ENCODE measurements at places on chromosomes 5 and 9.

DNA sequence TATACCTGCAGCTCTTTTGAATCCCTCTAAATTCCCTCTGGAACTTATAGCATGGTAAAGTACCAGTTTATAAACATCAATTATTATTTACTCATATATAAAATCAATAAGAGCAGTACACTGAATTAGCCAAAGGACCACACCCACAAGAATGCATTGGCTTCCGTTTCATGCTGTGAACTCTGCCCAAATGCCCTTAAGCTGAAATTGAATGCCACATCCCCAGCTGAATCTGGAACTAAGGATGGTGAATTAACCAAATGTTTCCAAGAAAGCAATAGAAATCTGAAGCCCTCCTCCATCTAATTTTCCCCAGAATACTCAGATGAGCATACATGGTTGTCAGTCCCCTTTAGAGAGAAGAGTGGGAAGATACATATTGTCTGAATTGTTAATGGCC lies 436.4 kb upstream of the FTMT start:
- no peak for DNase-seq

DNA sequence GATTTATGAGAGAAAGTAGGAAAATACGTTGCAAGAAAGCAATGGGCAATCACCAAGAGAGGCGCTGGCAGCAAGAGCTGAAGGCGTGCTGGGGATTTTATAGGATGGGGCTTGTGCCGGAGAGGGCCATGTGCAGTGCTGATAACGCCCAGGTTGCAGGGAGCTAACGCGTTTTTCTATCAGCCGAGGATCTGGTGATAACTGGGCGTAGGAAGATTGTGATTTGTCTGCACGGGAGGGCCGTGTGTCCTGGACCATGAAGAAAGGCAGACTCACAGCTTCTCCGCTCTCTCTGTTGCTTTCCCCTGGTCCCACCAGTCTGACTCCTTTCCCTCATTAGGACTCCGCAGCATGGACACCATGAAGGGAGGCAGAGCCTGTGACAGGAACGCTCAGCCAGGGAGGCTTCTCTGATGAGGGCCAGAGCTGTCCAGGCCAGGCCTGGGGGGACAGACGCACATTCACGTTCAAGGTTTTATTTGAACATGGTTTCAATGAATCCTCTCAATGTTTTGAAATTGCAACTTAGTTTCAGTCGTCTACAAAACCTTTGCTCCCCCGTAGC lies 11.9 kb upstream of the CACNA1B start:
- no peak for DNase-seq

- DNase-seq = no peak
Measured at GRCh38 chr9:116700882-116701865, 14.1 kb downstream of the TRIM32 start.

GRCh38 chr5:17239953-17240352 lies 22.5 kb downstream of the BASP1 start:
- DNase-seq = no peak

DNA sequence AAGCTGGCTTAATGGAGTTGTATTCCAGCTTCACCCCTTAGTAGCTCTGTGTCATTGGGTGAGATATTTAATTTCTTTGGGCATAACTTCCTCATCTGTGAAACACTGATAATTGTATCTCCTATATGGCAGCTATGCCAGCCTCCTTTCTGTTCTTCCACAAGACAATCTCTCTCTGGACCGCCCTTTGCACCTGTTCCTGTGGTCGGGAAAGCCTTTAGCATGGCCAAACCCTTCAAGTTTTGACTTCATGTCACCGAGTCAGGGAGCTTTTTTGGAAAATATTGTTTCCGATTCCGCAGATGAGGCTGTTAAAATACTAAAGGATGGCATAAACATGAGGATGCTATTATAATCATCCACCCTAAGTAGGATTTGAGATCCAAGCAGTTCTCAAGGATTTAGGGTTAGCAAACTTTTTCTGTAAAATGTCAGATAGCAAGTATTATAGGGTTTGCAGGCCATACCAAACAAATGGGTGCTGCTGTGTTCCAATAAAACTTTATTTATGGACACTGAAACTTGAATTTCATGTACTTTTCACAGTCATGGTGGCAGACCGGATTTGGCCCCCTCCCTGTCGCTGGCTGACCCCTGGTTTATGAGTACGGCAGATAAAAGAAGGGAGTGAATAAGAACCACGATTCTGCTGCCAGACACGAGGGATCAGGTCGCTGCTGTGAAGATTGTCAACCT lies 695 bp upstream of the NDFIP1 start:
- DNase-seq = no peak

GRCh38 chr9:106077731-106078130 lies 383.4 kb downstream of the TMEM38B start:
- no peak for DNase-seq

DNA sequence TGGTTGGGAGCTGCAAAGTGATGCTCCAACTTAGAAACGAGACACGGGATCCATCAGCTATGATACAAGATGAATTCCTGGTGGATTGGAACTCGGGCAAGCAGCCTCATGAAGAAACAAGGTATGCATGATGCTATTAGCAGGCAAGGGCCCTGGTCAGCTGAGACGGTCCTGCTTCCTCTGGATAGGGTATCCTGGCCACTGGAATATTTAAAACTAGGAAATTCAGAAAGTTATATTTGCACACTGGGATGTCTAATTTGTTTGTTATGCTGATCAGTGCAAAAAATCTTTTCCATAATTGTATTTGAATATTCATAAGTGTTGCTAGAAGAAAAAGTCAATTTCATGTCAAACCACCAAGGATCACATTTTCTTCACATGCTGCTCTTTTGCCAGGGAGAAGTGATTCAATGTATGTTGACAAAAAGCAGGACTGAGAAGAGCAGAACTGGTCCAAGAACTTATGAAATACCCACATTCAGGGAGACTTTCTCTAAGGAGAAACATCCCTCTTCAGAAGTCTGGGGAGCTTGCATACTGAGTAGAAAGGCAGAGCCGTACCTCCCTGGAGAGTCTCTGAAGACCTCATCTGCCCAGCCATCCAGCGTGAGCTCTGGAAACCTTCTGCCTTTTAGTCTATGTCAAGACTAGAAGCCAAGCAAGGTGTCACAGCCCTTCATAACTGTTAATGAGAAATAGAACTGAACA lies 6.7 kb upstream of the NXNL2 start:
- DNase-seq = no peak

GRCh38 chr9:99103901-99104458 lies 933 bp upstream of the TGFBR1 start:
- DNase-seq = no peak

- no peak for DNase-seq
Measured at GRCh38 chr5:62362701-62363100, 41.0 kb downstream of the DIMT1 start.

DNA sequence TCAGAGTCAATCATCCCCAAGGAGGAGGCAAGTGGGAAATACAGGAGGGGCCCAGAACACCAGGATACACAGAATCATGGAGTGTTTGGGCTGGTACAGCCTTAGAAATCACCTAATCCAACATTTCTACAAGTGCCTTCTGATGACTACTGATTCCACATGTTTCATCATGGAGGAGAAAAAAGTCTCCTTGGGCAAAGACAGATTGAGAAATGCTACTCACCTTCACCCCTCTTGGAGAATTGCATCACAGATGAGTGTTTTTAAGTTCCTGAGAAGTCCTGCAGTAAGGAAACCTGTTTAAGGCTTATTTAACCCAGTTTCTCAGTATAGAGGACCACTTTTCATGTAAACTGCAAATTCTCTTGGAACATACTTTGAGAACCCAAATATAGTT lies 2.2 kb upstream of the SLIT3 start:
- DNase-seq = no peak

GRCh38 chr9:100229136-100229535 lies 123.6 kb downstream of the TEX10 start:
- DNase-seq = no peak

DNA sequence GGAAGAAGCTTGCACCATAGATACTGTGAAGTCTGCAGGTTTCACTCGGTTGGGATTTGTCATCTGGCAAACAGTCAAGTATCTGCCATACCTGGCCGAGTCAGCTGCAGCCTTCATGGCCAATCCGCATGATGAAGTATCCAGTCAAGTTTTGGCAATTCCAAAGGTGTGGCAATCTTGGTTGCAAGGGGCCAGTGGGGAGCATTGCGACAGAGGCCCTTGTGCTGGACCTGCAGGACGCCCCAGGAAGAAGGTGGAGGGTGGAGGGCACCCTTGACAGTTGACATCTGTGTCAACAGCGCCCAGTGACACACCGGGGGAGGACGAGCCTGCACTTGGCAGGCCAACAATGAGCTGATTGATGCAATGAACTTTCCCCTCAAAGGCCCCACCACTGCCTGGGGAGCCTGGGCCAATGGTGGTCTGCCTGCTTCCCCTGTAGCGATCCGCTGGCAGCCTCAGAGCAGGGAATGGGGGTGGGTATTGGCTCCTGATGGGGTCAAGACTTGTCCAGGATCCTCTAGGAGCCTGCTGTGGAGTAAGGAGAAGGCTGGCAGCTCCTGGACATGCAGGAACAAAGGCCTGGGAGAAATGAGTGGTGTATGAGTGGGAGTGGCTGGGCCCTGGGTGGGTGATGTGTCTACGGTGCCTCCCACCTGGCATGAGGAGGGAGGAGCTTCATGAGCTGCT lies 122.8 kb upstream of the PITX1 start:
- no peak for DNase-seq

GRCh38 chr9:1726993-1727759 lies 288.0 kb upstream of the SMARCA2 start:
- DNase-seq = no peak

DNA sequence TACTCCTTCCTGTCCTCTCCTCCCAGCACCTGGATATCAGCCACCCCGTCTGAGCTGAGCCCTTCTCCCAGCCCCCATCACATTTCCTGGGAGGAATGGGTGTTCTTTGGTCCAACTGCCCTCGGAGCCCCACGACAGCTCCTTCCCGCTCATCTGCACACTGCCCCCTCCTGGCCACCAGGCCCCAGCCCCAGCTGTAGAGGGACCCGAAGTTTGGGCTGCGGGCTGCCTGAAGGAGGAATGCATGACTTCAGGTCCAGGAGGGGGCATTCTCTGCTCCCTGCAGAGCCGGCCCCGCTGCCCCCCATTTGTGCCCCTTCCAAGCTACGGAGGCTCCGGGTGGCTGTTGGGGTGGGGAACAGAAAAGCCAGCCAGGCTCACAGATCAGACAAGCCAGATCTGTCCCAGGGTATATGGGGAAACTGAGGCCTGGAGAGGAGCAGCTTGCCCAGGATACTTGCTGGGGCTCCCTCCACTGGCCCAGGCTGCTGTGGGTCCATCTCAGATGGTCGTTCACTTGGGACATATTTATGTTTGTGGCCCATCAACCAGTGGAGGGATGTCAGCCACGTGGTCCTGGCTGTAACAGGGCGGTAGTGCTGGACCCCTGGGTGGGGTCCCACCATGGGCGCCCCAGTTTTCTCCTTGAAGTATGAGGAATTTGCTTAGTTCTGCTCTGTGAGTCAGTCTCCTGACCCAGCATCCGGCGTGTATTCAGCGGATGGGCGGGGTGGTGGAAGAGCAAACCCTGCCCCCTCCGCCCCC lies 33.1 kb downstream of the DAB2IP start:
- no peak for DNase-seq

- DNase-seq = no peak
Measured at GRCh38 chr9:74940600-74940999, 12.1 kb downstream of the C9orf40 start.

DNA sequence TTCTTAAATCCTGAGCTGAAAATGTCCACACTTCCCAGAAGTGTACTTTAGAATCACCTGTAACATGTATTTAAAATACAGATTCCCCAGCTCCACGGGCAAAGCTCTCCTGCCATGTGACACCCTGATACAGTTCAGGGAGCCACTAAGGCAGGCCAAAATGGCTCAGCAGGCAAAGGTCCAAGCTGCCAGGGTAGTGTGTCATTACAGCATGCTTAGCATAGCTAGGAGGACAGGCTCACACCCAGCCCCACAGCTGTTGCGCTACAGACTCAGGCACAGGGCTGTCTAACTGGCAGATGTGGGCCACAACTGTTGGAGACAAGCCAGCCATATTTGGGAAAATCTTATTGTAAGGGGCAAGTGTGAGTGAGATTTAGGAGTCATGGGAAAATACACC lies 73.0 kb downstream of the C9orf85 start:
- no peak for DNase-seq

DNA sequence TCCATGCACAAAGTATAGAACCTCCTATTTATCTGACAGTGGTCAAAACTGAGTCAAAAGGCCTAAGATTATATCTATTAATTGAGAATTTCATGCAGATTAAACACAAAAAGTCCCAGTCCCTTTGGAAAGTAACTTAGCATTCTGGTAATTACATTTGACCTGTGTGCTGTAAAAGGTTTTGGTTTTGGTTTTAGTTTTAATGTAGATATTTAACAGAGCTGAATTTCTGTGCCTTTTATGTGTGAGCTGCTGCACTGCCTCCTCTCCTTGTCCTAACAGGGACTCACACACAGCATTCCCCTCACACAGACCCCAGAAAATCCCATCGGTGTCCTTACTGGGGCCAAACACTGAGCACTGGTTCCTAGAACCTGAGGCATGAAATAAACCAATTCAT lies 31.0 kb upstream of the FSD1L start:
- no peak for DNase-seq

GRCh38 chr5:42235241-42235640 lies 188.0 kb upstream of the GHR start:
- DNase-seq = no peak

DNA sequence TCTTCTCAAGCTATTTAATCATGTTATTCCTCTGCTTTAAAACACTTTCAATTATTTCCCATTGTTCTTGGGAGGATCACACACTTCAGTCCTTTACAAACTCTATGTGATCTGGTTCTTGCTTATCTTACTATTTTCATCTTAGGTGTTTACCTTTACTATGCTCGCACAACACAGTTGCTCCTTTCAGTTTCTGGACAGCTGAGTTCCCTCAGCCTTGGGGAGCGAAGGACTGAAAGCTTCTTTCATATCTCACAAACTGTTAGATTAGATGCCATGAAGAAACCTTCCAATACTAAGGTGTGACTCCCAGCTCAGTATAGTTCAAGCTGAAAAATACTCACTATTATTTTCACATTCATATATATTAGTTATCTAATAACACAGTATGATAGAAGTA lies 117.9 kb downstream of the CDC42SE2 start:
- DNase-seq = no peak

- DNase-seq = no peak
Measured at GRCh38 chr9:114507726-114508125, 2.5 kb upstream of the WHRN start.

- DNase-seq = no peak
Measured at GRCh38 chr5:50595199-50595598, 71.2 kb upstream of the PARP8 start.

DNA sequence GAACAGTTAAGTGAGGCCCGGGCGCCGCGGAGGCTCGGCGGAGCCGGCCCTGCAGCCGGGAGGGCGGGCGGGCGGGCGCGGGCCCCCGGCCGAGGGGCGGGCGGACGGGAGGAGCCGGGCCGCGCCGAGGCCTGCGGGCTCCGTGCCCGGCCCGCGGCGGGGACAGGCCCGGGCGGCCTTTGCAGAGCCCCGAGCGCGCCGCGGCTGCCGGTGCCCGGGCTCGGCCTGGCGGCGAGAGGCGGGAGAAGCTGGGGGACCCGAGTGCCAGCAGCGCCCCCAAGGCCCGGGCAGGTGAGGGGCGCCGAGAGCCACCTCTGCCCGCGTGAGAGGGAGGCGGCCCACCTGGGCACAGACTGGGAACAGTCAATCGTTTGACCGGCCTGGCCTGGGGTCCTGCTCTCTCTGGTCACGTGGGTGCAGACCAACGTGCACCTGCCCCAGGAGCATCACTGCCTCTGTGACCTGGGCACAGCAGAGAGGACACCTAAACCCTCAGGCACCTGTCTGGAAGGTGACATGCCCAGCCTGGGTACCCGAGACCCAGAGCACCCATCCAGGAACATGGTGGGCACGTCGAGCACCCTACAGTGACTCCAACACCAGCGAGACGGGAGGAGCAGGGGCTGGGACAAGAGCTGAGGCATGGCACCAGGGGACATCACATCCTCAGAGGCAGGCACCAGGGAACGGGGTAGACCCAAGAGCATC lies 531 bp downstream of the MVB12B start:
- no peak for DNase-seq

Data from activated CD4-positive, CD25-positive, alpha-beta regulatory T cell treated with anti-CD3 and anti-CD28 coated beads, Interleukin-2, amount 50 U/mL, for 16 hours (primary cell).